ENCODE measurements at places on chromosomes 5 and 9.

- no peak for DNase-seq
These were observed 208.0 kb downstream of the TRIO start for GRCh38 chr5:14351086-14351661.

DNA sequence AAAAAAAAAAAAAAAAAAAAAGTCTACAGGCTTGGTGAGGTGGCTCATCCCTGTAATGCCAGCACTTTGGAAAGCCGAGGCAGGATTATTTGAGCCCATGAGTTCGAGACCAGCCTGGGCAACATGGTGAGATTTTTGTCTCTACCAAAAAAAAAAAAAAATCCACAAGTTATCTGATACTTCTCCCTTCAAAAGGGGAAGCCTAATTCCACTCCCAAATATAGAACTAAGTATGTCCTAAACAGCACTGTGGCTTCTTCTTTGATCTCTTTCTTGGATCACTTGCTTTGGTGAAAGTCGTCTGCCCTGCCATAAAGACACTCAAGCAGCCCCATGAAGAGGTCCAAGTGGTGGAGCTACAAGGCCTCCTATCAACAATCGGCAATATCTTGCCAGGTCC is 18.8 kb upstream of the STING1 start:
- no peak for DNase-seq

- peak; percentile 69 for DNase-seq
These were observed at the start of gene LPCAT1 for GRCh38 chr5:1523793-1524480. LPCAT1 (minus strand) TSS chr5:1523960; CDS start chr5:1523844, 116 bp downstream.

DNA sequence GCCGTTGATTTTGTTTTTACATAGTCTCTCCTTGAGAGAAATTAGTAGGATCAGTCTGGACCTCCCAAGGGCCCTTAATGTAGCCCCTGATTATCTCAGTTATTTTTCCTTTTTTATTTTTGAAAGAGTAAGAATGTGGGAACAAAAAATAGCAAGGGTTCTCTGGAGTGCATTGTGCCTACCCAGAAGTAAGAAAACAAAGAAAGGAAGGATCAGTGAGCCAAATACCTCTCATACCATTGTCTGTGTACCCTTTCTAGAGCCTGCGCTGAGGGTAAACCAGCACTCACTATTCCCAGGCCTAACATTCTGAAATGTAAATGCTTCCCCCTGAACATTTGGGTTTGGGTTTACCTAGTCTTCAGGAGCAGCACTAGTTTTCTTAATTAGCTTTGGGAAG is 213.0 kb upstream of the TARS1 start:
- no peak for DNase-seq

DNA sequence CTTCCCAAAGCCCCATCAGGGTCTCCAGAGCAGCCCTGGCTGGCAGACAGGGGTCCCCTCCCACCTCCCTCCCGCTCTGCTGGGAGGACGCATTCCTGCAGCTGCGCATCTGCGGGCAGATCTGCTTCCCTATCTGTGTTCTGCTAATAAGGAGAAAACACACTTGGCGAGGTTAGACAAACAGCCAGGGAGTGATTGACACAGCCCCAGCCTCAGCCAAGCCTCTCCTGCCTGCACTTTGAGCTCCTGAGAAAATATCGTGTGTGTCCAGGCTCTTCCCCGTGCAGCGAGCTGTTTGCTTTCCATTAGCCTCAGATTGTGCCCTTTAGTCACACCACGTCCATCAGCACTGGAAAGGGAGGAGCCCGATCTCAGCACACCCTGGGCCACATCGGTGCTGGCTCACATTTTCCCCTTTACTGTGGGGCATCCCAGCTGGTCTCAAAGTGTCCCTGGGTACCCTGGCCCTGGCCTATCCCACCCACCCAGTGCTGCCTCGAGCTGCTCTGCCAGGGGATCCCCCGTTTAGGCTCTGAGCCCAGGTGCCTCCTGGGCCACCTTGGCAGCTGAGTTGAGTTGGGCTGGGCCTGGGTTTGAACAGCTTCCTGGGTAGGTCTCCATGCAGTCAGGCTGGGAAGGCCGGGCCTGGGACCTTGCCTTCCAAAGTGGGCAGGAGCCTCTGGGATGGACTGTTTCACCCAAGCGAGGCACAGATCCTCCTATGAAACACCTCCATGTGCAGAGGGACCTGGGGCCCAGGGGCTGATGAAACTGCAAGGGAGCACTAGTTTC is 61.1 kb downstream of the BARX1 start:
- DNase-seq, result no peak

DNA sequence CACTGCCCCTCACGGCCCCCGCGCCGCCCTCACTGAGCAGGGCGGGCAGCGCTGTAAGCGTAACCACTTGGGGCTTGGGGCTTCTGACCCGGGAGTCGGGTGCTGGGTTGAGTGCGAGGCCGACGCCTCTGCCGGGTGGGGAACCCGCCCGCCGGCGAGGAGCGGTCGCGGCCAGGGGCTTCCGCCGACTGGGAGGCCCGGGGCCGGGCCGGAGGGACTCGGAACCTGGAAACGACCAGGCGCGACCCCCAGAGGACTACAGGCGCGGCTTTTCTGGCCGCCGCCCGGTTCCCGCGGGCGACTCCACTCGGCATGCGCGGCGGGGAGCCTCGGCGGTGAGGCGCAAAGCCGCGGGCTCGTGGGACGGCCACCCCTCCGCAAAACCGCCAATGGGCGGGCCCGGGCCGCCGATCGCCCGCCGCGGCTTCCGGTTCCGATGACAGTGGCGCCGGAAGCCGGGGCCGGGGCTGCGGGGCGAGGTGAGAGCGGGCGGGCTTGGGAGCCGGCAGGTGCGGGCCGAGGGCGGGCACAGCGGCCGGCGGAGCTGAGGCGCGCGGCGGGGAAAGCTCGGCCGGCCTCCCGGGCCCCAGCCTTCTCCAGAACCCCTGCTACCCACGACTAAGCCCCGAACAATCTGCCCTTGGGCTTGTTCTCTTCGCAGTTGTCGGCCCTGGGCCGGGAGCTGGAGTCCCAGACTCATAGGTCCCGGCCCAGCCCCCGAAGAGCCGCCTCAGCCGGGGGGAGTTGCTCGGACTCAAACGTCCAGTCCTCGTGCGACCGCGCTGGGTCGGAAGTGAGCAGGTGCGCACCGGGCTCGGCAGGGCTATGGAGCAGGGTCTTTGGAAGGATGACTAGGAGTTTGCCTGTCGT is at the start of gene RMND5B:
Gene RMND5B (plus strand): TSS at position 439 of the 870 bp plus-strand sequence. CDS start 7,106 bp downstream, outside the sequence.
- peak; percentile 75 for DNase-seq

- no peak for DNase-seq
These were observed 1.9 kb upstream of the DMRT2 start for GRCh38 chr9:1048231-1048619.

DNA sequence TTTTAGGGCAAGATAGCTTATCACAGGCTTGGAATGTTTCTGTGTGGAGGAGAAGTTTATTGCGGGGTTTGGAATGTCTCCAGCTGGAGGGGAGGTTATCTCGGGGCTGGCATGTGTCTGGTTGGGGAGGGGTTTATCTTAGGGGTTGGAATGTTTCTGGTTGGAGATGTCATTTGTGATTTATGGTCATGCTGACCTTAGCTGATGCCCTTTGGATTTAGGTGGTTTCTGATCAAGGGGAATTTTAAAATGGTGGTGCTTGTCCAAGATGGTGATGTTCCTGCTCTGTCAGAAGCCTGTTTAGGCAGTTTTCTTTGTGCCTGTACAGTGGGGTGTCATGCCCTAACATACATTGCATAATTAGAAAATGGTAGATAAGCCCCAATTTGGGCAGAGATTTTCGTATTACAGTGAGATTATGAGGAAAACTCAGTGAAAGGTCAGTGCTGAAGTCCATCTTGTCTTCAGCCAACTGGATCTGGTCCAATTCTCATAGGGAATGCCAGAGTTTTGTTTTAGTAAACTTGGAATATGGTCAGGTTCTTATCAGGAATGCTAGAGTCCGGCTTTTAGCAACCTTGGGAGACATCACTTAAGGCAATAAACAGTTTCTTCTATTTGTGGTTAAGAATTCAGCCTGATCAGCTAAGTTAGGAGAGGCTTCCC is 14.3 kb downstream of the CDK20 start:
- DNase-seq, result peak; percentile 44

DNA sequence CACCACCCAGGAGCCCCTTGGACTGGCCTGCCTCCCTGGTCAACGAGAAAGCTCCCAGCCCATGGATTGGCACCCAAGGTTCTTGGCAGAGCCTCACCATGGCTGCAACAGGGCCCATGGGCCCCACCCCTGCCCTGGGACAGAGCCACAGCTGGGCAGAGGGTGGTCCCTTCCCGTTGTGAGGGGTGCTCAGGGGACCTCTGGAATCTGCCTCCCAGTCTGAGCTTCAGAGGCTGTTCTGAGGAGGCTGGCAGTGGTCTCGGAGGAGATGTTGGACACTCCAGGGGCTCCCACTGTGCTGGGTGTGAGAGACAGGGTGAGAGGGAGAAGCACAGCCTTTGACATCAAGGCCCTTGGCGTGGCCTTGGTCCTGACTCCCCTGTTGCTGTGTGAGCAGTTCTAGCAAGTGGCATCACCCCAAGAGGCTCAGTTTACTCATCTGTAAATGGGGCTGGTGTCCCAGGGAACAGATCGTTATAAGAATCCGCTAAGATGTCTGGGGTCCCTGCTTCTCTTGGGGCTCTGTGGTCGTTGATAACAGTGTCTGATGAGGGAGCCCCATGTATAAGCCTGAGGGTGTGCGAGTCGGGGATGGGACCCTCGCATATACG is 33.0 kb downstream of the LHX3 start:
- DNase-seq, result no peak

GRCh38 chr5:82704381-82704780 is 372.8 kb downstream of the TMEM167A start:
- DNase-seq, result no peak

DNA sequence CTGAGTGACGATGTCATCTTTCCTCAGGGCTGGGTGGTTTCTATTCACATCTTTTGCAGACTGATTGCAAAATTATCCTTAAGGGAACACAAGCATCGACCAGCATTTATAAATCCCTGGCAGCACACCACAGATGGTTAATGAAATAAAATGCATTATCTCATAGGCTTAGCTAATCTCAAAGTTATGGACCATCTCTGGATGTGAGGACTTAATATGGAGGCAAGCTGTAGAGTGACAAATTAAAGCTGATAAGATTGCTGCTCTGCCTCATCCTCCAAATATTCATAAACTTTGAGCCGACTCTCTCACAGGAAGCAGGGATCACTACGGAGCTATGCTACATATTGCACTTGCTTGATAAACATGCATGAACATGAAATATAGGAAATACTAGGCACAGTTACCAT is 663.2 kb upstream of the RGMB start:
- peak; percentile 81 for DNase-seq

DNA sequence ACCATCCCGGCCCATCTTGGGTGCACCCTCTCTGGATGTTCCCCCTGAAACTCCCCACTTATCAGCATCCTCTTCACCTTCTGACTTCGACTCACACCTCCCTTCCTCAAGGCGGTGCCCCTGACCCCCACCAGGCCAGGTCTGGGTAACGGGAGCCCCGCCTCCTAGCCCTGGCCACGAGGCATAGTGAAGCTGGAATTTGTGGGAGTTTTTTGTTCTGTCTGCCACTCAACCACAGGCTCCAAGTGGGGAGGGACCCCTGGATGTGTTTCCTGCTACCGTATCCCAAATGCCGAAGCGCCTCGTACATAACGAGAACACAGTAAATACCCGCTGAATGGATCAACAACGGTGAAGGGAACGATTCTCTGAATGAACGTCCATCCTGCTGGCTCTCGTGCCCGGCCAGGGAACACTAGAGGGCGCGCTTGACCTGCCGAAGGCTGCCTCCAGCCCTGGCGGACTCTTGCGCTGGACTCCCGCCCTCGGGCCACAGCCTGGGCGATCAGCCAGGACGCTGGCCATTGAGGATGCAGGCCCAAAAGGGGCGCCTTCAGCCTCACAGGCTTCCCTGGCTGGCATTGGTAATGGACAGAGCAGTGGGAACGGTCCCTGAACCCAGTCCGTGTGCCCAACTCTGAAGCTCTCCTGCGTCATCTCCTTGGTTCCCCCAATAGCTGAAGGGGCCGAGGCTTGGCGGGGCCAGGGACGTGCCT is 47.3 kb upstream of the PHYKPL start:
- DNase-seq, result peak; percentile 67
